ENCODE measurements at places on chromosomes 13 and 19.

- DNase-seq, result no peak
These were observed 277.8 kb downstream of the ABCC4 start for GRCh38 chr13:95023405-95023804.

GRCh38 chr13:95256091-95256490 lies 45.2 kb downstream of the ABCC4 start:
- no peak for DNase-seq

DNA sequence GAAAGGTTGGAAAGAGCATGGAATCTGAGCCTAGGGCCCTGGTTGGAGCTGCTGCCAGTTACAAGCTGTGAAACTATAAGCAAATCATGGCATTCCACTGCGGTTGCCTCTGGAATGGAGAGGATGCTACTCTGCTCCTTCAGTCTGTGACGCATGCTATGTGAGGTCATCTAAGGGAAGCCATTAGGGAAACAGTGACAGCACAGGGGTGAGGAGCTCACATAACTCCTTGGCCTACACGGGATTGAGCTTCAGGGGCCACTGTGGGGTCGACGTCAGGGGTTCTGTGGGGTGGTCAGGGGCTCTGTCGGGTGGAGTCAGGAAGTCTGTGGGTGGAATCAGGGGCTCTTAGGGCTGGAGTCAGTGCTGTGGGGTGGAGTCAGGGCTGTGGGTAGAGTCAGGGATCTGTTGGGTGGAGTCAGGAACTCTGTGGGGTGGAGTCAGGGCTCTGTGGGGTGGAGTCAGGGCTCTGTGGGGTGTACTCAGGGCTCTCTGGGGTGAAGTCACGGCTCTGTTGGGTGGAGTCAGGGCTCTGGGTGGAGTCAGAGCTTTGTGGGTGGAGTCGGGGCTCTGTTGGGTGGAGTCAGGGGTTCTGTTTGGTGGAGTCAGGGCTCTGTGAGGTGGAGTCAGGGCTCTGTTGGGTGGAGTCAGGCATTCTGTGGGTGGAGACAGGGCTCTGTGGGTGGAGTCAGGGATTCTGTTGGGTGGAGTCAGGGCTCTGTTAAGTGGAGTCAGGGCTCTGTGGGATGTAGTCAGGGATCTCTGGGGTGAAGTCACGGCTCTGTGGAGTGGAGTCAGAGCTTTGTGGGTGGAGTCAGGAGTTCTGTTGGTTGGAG lies 35.8 kb upstream of the MEDAG start:
- no peak for DNase-seq

DNA sequence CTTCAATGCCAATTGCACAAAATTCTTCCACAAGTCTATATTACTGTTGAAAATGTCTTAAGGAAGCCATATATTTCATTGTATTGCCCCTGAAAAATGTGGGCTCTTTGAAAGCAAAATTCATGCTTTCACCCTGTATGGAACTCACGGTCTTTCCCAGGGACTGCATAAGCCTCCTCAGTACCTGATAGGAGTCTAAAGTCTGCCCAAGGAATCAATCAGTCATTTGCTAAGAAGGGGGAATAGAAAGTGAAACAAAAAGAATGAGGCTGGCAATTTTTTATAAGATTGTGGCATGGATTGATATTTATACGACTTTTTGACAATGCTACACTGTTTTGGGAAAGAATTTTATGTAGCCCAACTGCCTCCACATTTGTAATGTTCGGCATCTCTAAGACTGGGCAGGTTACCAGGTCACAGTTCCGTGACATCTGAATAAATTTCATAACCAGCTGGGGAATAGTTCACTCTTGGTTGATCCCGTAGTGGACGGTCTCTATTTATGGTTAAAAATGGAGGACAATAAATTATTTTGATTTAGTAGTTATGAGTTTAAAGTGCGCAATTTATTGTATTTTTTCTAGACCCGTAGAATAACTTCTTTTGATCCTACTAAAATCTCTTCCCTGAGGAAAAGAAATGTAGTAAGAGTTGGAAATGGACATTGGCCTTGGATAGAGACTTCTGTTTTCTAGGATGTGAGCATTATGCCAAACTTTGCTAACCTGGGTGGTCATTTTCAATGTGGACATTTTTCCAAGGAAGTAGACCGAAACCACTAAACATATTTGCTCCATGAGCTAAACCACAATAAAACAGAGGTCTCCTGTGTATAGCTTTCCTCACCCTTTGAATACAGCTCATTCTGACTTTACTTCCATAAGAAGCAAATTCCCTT lies 1585.4 kb downstream of the EFNB2 start:
- DNase-seq, result no peak

GRCh38 chr13:22092791-22093560 lies 422.1 kb downstream of the FGF9 start:
- DNase-seq, result no peak

DNA sequence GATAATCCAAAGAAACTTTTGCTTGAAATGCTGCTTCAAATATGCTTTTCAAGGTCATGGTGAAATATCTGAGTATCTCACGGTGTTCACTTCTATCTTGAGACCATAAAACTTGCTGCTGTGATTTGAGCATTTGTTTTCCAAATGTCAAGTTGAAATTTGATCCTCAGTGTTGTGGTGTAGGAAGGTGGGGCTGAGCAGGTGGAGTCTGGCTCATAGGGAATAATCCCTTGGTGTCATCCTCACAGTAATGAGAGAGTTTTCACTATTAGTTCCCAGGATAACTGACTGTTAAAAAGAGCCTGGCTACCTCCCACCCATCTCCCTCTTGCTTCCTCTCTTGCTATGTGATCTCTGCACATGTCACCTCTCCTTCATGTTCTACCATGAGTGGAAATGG lies 858.0 kb upstream of the SLITRK5 start:
- no peak for DNase-seq

- peak; percentile 59 for DNase-seq
These were observed 147.9 kb downstream of the KATNAL1 start for GRCh38 chr13:30159446-30159839.

DNA sequence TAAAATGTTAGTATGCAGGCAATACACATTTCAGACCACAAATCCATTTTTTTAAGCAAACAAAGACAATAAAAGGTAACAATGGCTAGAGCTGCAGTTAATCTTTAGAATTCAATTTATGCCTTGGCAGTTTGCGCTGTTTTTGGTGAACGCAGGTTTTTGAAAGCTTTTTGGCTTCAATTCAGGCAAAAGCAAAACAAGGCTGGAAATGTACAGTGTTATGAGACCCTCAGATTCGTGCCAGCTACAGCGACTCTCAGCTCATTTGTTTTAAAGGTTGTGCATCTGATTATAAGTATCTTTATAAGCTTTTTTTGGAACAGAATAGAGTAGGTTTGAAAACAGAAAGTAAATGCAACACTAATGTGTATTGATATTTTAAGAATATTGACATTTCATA lies 63.6 kb upstream of the SOX1 start:
- DNase-seq, result no peak

DNA sequence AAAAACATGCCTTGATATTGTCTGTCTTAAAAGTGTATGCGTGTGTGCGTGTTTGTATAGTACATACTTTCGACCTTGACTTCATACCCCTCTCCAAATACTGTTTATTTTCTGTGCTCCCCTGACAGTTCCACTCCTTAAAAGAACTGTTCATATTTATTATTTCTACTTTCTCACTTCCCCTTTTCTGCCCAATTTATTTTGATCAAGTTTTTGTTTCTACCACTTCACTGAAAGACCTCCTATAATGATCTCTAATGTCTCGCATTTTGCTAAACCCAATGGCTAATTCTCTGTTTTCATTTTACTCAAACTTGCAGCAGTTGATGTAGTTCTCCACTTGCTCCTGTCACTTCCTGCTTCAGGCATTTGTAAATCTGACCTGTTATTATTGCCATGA lies 426.1 kb upstream of the KLF12 start:
- DNase-seq, result no peak

GRCh38 chr19:55287361-55288079 lies 3.7 kb downstream of the BRSK1 start:
- no peak for DNase-seq

DNA sequence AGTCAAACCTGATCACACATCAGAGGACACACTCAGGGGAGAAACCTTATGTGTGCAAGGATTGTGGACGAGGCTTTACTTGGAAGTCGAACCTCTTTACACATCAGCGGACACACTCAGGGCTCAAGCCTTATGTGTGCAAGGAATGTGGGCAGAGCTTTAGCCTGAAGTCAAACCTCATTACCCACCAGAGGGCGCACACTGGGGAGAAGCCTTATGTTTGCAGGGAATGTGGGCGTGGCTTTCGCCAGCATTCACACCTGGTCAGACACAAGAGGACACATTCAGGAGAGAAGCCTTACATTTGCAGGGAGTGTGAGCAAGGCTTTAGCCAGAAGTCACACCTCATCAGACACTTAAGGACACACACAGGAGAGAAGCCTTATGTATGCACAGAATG lies 8.2 kb upstream of the ZNF527 start:
- DNase-seq, result no peak

DNA sequence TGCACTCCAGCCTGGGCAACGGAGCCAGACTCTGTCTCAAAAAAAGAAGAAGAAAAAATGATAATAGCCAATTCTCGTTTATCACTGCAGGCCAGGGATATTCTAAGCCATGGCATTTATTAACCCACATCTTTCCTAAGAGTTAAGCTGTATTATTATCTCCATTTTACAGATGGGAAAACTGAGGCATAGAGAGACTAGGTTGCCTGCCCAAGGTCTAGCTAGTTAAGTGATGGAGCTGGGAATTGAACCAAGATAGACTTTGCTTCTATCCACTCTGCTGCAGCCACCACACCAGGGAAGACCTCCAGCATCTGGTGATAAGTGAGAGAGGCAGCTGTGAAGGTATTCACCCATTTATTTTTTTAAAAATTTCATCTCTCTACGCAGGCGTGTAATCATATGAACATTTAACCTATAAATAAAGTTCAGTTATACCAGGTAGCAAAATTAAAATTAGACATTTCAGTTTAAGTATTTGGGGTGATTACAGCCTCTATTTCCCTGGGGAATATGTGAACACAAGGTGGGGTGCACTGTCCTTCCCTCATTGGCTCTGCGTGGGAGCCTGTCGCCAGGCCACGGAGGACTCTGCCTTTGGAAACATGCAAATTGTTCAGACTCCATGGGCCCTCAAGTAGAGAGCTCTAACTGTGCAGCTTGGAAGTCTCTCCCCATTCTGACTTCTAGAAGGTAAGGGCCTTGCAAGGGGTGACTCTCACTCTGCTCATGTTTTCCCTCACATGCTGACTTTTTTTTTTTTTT lies 157.8 kb downstream of the SIPA1L3 start:
- DNase-seq, result no peak

All from stimulated activated CD4-positive, alpha-beta T cell treated with anti-CD3 and anti-CD28 coated beads, Interleukin-2, amount 100 ng/mL, for 24 hours (primary cell).